H1 (cell line): ENCODE measurements at places on chromosomes 1 and 21.

GRCh38 chr1:214332946-214333798, 52.2 kb downstream of the SMYD2 start:
- H3K27ac ChIP-seq: no peak overlapping the region
- DNase-seq: no peak
- no peaks in the 10 kb centered on the region for H3K27me3 ChIP-seq
- peaks cover 2% of the 10 kb centered on the region for H3K4me1 ChIP-seq
- no peak overlapping the region for H3K4me3 ChIP-seq

DNA sequence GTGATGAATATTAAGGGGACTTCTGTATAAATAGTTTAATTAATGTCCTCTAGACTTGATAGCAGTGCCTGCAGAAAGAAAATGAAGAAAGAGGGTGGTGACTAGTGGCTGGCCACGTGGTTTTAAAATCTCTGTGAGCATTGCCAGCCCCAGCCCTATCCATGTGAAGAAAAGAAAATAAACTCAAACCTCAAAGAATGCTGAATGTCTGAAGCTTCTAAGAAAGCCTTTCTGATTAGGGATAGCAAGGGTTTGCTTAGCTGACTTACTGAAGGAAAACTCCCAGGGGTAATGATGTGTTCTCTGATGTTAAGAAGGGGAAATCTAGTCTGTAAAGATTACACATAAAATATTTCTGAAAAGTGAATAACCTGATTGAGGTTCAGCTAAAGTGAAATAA, 31.8 kb downstream of the ADGRL2 start:
- no peak overlapping the region for H3K4me3 ChIP-seq
- H3K4me1 ChIP-seq: no peaks in the 10 kb centered on the region
- no peaks in the 10 kb centered on the region for H3K27me3 ChIP-seq
- H3K36me3 ChIP-seq: no peaks in the 10 kb centered on the region

- no peaks in the 10 kb centered on the region for H3K27me3 ChIP-seq
- no peaks in the 10 kb centered on the region for H3K4me1 ChIP-seq
- H3K4me3 ChIP-seq: no peak overlapping the region
- no peak overlapping the region for H3K27ac ChIP-seq
- no peak for DNase-seq
Measured at GRCh38 chr1:184193451-184193850, 141.9 kb downstream of the TSEN15 start.

DNA sequence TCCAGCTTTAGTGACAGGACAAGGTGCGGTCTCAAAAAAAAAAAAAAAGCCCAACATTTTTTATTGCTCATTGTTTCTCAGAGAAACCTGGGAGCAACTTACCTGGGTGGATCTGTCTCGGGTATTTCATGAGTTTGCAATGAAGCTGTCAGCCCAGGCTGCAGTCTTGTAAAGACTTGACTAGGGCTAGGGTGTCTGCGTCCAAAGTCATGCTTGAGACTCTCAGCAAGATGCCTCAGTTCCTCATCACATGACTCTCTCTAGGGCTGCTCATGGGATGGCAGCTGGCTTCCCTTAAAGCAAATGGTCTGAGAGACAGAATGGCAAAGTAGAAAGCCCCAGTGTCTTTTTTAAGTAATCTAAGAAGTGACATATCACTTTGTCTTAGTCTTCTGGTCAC, 8.1 kb downstream of the GABPA start:
- no peak for DNase-seq
- H3K4me3 ChIP-seq: no peak overlapping the region
- no peaks in the 10 kb centered on the region for H3K27me3 ChIP-seq
- H3K36me3 ChIP-seq: peaks cover 3% of the 10 kb centered on the region; the same call in 1 of the 2 replicates

GRCh38 chr1:90613371-90613770, 103.7 kb downstream of the BARHL2 start:
- H3K36me3 ChIP-seq: no peaks in the 10 kb centered on the region
- no peak for DNase-seq
- no peak overlapping the region for H3K27ac ChIP-seq
- no peaks in the 10 kb centered on the region for H3K27me3 ChIP-seq

- no peak overlapping the region for H3K27ac ChIP-seq
- H3K36me3 ChIP-seq: no peaks in the 10 kb centered on the region
- no peaks in the 10 kb centered on the region for H3K4me1 ChIP-seq
- no peak overlapping the region for H3K4me3 ChIP-seq
- no peaks in the 10 kb centered on the region for H3K27me3 ChIP-seq
Measured at GRCh38 chr1:109133002-109133706, 19.2 kb downstream of the ELAPOR1 start.

- no peak overlapping the region for H3K4me3 ChIP-seq
- no peak for DNase-seq
- no peak overlapping the region for H3K27ac ChIP-seq
- no peaks in the 10 kb centered on the region for H3K36me3 ChIP-seq
Measured at GRCh38 chr1:240797050-240797449, 185.1 kb upstream of the GREM2 start.

GRCh38 chr1:247115545-247115944, 11.4 kb upstream of the ZNF669 start:
- no peaks in the 10 kb centered on the region for H3K36me3 ChIP-seq
- no peak for DNase-seq
- H3K27ac ChIP-seq: no peak overlapping the region

GRCh38 chr1:30738040-30738714, 14.8 kb upstream of the MATN1 start:
- H3K4me1 ChIP-seq: peaks cover 3% of the 10 kb centered on the region; the same call in 1 of the 2 replicates
- H3K4me3 ChIP-seq: no peak overlapping the region
- no peak for DNase-seq
- H3K36me3 ChIP-seq: no peaks in the 10 kb centered on the region
- no peaks in the 10 kb centered on the region for H3K27me3 ChIP-seq
- no peak overlapping the region for H3K27ac ChIP-seq

- no peak for DNase-seq
- H3K27me3 ChIP-seq: no peaks in the 10 kb centered on the region
- H3K4me1 ChIP-seq: no peaks in the 10 kb centered on the region
- peaks cover 2% of the 10 kb centered on the region; the same call in 1 of the 2 replicates for H3K36me3 ChIP-seq
- H3K4me3 ChIP-seq: no peak overlapping the region
Measured at GRCh38 chr1:86382878-86383277, 13.2 kb downstream of the ODF2L start.

GRCh38 chr1:27408151-27408550, 15.7 kb downstream of the GPR3 start:
- peaks cover 17% of the 10 kb centered on the region; the same call in 1 of the 2 replicates for H3K36me3 ChIP-seq
- peaks cover 19% of the 10 kb centered on the region for H3K4me1 ChIP-seq
- H3K27ac ChIP-seq: no peak overlapping the region
- no peak overlapping the region for H3K4me3 ChIP-seq

DNA sequence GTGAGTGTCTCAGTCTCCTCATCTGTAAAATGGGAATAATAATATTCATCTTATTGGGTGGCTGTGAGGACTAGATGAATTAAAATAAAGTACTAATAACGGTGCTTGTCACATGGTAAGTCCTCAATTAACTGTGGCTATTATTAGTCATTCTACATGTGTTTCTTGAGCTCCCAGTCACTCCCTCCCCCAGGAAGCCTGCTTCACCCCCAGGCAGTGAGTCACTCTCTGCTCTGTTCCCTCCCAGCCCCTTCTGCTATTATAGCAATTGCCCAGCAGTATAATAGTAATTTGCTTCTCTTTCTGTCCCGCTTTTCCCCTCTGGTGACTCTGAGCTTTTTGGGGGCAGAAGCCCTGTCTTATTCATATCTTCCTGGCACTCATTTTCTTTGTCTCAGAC, 102.0 kb downstream of the BEND5 start:
- H3K27ac ChIP-seq: no peak overlapping the region
- H3K36me3 ChIP-seq: no peaks in the 10 kb centered on the region
- H3K4me1 ChIP-seq: peaks cover 5% of the 10 kb centered on the region; the same call in 1 of the 2 replicates
- H3K27me3 ChIP-seq: no peaks in the 10 kb centered on the region
- H3K4me3 ChIP-seq: no peak overlapping the region

DNA sequence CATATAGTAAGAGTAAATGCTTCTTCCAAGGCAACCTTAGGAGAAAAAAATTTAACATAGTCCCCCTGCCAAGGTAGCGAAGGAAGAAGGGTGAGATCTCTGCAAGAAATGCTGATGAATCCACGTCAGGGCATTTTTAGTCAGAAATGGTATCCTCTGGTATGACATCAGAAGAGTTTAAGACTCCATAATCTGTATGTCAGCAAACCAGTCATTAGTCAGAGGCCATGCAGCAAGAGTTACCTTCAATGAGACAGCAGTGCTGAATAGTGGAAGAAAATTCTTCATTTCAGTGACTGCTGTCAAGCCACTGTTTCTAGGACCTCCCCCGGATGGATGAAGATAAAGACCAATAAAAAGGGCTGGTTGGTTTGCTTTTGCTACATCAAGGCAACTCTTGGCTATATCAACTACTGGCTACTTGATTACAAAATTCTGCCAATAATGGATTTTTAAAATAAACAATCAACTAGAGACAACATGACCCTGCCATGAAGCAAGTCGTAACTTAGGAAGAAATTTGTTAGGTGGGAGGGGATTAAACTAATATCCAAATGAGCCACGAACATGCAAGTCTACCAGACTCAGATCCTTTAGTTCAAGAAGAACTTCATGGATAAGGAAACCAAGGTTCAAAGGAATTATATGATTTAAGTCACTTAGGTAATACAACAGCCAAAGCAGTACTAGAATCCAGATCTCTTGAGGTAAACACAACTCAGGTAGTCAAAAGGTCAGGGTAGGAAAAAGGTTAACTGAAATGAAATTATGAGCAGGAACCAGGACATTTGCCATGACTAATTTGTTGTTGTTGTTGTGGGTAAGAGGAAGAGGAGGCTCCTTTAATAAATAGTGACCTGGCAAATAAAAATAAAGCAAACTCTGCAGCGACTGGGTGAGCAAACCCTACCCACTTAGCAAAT, 25.6 kb upstream of the GUCA2A start:
- no peaks in the 10 kb centered on the region for H3K27me3 ChIP-seq
- DNase-seq: no peak
- peaks cover 22% of the 10 kb centered on the region for H3K36me3 ChIP-seq
- no peak overlapping the region for H3K27ac ChIP-seq

- H3K4me1 ChIP-seq: no peaks in the 10 kb centered on the region
- H3K36me3 ChIP-seq: no peaks in the 10 kb centered on the region
- no peak overlapping the region for H3K27ac ChIP-seq
- H3K4me3 ChIP-seq: no peak overlapping the region
Measured at GRCh38 chr21:21624674-21625073, 626.5 kb downstream of the NCAM2 start.

DNA sequence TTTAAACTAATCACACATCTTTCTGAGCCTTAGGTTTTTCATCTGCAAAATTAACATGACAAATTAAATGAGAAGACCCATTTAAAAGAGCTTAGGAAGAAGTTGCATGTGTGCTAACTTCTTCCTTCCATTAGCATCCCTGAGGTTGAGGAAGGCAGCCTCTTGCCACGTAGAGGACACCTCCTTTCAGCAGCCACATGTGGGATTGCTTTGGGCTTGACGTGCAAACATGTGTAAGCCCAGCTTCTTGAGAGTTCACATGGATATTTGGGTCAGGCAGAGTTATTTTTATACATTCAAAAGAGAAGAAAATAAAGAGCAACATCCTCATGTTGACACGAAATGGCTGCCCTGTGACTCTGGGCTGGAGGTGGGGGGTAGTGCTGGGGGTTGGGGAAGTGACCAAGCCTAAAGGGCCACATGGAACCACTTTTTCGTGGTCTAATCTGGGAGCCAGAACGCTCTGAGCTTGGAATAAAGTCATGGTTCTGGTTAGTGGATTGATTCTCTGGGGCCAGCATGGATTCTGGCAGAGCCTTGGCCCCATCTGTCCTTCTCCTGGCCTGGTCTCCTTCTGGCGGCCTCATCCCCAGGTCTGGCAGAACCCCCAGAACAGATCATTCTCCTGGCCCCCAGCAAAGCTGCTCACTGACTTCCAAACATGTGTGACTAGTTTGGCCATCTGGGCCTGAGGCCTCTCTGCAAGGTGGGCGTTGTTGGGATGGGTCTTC, 137.1 kb upstream of the USP24 start:
- no peaks in the 10 kb centered on the region for H3K36me3 ChIP-seq
- no peak overlapping the region for H3K27ac ChIP-seq
- no peaks in the 10 kb centered on the region for H3K27me3 ChIP-seq

DNA sequence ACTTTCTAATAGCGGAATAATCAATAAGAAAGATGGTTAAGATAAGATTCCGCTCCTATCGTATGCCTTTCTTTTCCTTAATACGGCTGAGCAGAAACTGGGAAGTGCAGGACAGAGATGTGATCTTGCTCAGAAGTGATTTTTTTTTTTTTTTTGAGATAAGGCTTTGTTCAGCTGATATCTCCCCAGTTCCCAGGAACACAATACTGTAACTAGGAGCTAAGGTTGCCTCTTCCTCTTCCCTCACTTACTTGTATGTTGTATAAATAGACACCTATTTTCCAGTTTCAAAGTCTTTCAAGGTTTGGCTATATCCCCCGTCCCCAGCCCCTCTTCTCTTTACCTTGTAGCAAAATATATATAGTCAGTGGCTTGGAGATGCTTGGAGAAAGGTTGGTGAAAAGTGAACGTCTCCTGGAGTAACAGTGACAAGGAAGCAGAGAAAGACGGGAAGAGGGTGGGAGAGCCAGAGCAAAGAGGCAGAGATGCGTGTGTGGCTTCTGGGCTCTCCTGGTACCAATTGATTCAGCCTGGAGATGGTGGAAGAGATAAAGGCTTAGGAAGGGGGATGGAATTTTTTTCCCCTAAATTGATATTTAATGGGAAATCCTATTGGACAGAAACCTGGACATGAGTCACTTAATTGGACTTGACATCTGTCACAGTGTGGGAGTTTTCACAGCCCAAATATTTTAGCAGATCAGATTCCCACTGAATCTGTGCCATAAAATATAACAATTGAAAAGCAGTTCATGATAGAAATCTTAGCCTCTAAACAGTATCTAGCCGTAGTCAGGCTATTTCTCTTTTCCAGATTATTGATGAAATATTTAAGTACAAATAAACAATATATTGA, at the start of gene NHLH2:
Gene NHLH2 (minus strand): TSS at position 522 of the 856 bp plus-strand sequence. CDS start 2,754 bp downstream, outside the sequence.
- no peaks in the 10 kb centered on the region for H3K36me3 ChIP-seq
- no peak within 1 kb of the TSS for H3K27ac ChIP-seq
- peak within 1 kb of the TSS; percentile 57; the same call in 1 of the 2 replicates for H3K4me3 ChIP-seq

- peak overlapping the region; percentile 96 for H3K4me3 ChIP-seq
- H3K4me1 ChIP-seq: no peaks in the 10 kb centered on the region; the same call in 1 of the 2 replicates
- DNase-seq: no peak
- peaks cover 12% of the 10 kb centered on the region for H3K27me3 ChIP-seq
- no peaks in the 10 kb centered on the region for H3K36me3 ChIP-seq
Measured at GRCh38 chr1:167714098-167714438, 7.7 kb upstream of the MPZL1 start.

- H3K27me3 ChIP-seq: peaks cover 37% of the 10 kb centered on the region
- DNase-seq: no peak
- H3K4me1 ChIP-seq: peaks cover 11% of the 10 kb centered on the region
- no peak overlapping the region for H3K4me3 ChIP-seq
Measured at GRCh38 chr1:41663671-41664400, 179.4 kb upstream of the EDN2 start.

DNA sequence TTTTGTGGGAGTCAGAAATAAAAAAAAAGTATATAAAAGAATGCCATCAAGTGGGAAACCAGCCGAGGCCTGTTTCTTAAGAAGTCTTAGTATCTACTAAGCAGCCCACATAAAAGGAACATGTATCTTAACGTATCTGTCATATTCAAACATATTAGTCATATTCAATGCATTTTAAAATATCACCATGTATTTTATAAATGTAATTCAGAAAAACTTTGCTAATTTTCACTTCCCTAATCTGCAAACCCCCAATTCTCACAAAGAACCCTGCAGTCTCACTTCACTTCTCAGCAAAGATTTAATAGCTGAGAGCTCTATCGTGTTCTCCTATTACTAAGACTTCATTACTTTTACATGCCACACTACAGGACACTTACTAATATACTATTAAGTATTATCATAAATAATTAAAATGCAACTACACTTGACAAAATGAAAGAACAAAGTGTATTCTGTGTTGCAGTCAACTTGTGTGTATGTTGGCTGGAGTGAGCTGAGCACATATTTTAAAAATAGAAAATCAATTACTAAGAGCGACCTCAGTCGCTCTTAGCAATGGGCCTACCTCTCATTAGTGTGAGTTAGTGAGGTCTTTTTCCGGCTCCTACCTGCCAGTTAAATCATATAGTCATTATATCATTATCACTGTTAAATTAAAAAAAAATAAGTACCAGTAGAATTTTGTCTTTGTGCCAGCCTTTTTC, 484.3 kb downstream of the LMO4 start:
- DNase-seq: no peak
- H3K4me1 ChIP-seq: no peaks in the 10 kb centered on the region
- no peaks in the 10 kb centered on the region for H3K36me3 ChIP-seq
- H3K27ac ChIP-seq: no peak overlapping the region
